ENCODE measurements at places on chromosomes 4 and X.

- no peak for DNase-seq
- H3K4me1 ChIP-seq: no peaks in the 10 kb centered on the region
- no peaks in the 10 kb centered on the region for H3K27me3 ChIP-seq
- no peaks in the 10 kb centered on the region for H3K36me3 ChIP-seq
Observed at GRCh38 chrX:14594521-14594920, 65.2 kb downstream of the GLRA2 start.

GRCh38 chr4:12472087-12472486, 1012.1 kb downstream of the RAB28 start:
- H3K27ac ChIP-seq: no peak overlapping the region
- H3K36me3 ChIP-seq: no peaks in the 10 kb centered on the region
- no peaks in the 10 kb centered on the region for H3K27me3 ChIP-seq
- H3K4me3 ChIP-seq: no peak overlapping the region
- no peak for DNase-seq

- H3K36me3 ChIP-seq: no peaks in the 10 kb centered on the region
- no peak for DNase-seq
- no peaks in the 10 kb centered on the region for H3K27me3 ChIP-seq
- no peaks in the 10 kb centered on the region for H3K4me1 ChIP-seq
- no peak overlapping the region for H3K27ac ChIP-seq
Observed at GRCh38 chr4:119729835-119730670, 101.4 kb upstream of the PDE5A start.

GRCh38 chr4:89134775-89135319, 23.5 kb downstream of the TIGD2 start:
- no peak overlapping the region for H3K4me3 ChIP-seq
- no peak for DNase-seq
- H3K36me3 ChIP-seq: no peaks in the 10 kb centered on the region
- H3K4me1 ChIP-seq: no peaks in the 10 kb centered on the region

GRCh38 chrX:150870487-150871340, 27.8 kb downstream of the CD99L2 start:
- H3K4me1 ChIP-seq: no peaks in the 10 kb centered on the region
- H3K27ac ChIP-seq: no peak overlapping the region
- no peaks in the 10 kb centered on the region for H3K27me3 ChIP-seq
- no peak overlapping the region for H3K4me3 ChIP-seq
- DNase-seq: no peak
